ENCODE measurements at places on chromosomes 16 and 17.

GRCh38 chr16:47928008-47928407, 227.8 kb downstream of the ABCC12 start:
- no peak overlapping the region for H3K4me3 ChIP-seq
- H3K27ac ChIP-seq = no peak overlapping the region
- no peaks in the 10 kb centered on the region for H3K4me1 ChIP-seq

GRCh38 chr17:8243827-8244226, 4.0 kb downstream of the CTC1 start:
- no peaks in the 10 kb centered on the region for H3K4me1 ChIP-seq
- no peak for DNase-seq
- H3K4me3 ChIP-seq = no peak overlapping the region

- H3K36me3 ChIP-seq = no peaks in the 10 kb centered on the region
- peaks cover 32% of the 10 kb centered on the region for H3K4me1 ChIP-seq
- no peaks in the 10 kb centered on the region for H3K27me3 ChIP-seq
Observed at GRCh38 chr17:61335105-61335844, 64.4 kb upstream of the TBX2 start.

GRCh38 chr17:7403043-7403726, 712 bp downstream of the TMEM256 start:
- peaks cover 7% of the 10 kb centered on the region for H3K4me1 ChIP-seq
- H3K27ac ChIP-seq = peak overlapping the region; percentile 67
- no peaks in the 10 kb centered on the region for H3K36me3 ChIP-seq
- H3K4me3 ChIP-seq = peak overlapping the region; percentile 74
- DNase-seq = no peak

DNA sequence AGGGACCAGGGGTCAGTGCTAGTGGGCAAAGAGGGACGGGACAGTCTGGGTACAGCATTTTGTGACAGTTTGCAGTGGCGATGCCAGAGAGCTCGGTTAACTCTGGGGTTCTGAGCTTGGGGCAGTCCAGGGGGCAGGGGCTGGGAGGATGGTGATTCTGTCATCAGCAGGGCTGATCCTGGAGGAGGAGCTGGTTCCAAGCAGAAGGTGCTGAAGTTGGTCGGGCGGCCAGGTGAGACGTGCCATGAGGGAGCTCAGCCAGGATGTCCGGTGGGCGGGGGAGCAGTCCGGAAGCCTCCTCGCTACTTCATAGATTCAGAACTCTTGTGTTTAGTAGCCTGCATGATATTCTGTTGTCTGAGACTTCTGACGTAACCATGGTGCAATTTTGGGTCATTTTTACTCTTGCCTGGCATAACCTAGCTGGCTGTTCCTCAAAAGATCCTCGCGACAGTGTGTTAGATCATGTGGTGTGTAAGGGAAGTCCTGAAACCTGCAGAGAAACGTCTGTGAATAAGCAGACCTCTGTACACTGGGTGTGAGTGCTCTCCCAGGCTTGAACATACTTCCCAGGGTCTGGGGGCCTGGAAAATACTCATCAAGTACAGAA, 122.0 kb downstream of the CLEC16A start:
- no peaks in the 10 kb centered on the region for H3K27me3 ChIP-seq
- DNase-seq = no peak
- H3K4me1 ChIP-seq = no peaks in the 10 kb centered on the region
- peaks cover 4% of the 10 kb centered on the region for H3K36me3 ChIP-seq
- no peak overlapping the region for H3K4me3 ChIP-seq
- H3K27ac ChIP-seq = no peak overlapping the region

DNA sequence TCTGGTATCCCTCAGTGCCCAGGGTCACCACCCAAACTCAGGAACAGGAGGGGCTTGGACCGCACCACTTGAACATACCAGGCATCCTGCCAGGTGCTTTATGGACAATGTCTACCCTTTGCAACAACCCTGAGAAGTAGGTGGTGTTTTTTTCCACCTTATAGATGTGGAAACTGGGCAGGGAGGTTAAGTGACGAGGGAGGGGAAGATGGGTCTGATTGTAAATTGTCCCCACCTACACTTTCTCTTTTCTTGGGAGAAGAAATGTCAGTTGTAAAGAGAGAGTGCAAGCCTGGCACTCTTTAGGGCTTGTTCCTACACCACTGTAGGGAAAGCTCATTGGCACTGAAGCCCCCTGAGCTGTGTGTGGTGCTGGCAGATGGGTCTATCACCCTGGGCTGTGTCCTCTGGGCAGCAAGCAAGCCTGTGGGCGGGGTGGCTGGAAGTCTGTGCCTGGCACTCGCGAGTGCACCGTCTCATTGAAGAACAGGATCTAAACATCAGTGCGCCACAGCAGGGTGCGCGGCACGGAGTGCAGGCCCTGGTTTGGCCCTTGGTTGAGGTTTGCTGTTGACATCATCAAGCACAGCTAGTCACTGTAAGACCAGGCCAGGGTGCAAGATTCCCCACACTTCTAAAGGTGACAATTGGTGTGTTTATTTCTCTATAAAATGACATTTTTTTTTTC, 15.1 kb downstream of the NOD2 start:
- H3K36me3 ChIP-seq = no peaks in the 10 kb centered on the region
- H3K27ac ChIP-seq = no peak overlapping the region
- no peak overlapping the region for H3K4me3 ChIP-seq
- no peaks in the 10 kb centered on the region for H3K27me3 ChIP-seq
- no peak for DNase-seq

GRCh38 chr17:44219108-44219615, 313 bp downstream of the UBTF start:
- peak overlapping the region; percentile 83 for H3K27ac ChIP-seq
- peaks cover 20% of the 10 kb centered on the region for H3K4me1 ChIP-seq
- H3K4me3 ChIP-seq = no peak overlapping the region
- no peaks in the 10 kb centered on the region for H3K27me3 ChIP-seq
- DNase-seq = peak; percentile 58
- H3K36me3 ChIP-seq = peaks cover 19% of the 10 kb centered on the region

DNA sequence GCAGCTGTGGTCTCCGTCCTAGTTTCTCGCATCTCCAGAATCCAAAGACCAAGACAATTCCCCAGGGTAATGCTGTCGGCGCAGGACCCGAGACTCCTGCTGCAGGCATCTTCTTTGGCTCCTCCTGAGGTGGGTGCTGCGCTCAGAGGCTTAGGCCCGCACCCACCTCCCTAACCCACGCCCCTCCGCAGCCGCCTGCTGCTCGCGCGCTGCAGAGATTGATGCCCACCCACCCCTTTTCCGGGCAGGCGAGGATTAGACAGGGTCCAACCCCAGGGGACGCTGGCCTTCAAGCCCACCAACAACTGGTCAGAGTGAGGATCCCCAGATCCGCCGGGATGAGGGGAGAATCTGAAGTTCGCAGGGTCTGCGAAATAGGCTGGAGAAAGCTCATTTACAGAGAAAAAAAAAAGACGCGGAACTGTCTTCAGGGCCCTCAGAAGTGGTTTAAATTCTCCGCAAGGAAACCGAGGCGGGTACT, 27.9 kb downstream of the SLFN11 start:
- DNase-seq = no peak
- H3K27ac ChIP-seq = peak overlapping the region; percentile 26
- no peaks in the 10 kb centered on the region for H3K27me3 ChIP-seq
